Type B pancreatic cell (in vitro differentiated cells): ENCODE measurements at places on chromosomes 4 and X.

GRCh38 chr4:141560056-141560455, 76.3 kb upstream of the IL15 start:
- no peak for DNase-seq

- no peak for DNase-seq
Measured at GRCh38 chr4:36676139-36677050, 395.0 kb downstream of the DTHD1 start.

DNA sequence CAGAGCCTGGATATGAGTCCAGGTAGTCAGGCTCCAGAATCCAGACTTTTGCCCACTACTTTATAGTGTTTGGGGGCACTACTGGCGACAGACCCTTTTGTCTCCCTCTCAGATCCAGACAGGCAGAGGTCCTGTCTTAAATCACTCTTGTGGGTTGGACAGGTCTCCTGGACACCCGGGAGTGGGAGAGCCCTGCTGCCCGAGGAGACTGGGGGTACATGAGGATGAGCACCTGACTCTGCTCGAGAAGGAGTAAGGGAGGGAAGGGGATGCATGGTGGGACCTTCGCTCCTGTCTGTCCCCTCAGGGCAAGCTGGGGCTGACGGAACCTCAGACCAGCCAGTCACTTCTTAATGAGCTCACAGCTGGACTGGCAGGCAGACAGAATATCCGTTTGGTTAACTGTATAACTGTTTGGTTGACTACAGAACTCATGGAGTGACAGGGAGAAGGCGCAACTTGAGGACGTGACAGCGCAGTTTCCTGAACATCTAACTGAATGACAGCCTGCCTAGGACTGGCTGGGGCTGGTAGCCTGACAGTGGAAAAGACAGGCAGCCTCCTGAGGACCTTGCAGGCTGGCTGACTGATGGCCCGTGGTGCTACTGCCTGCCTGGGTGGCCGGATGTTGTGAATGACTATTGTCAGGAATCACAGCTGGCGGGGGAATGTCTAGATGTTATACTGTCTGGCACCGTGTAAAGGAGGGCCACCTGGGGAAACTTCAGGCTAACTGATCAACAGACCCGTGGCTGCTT, 1.6 kb upstream of the SUV39H1 start:
- DNase-seq, result no peak

- no peak for DNase-seq
Measured at GRCh38 chrX:116272861-116273260, 102.3 kb downstream of the AGTR2 start.

- DNase-seq, result no peak
Measured at GRCh38 chr4:36553453-36553852, 272.0 kb downstream of the DTHD1 start.

DNA sequence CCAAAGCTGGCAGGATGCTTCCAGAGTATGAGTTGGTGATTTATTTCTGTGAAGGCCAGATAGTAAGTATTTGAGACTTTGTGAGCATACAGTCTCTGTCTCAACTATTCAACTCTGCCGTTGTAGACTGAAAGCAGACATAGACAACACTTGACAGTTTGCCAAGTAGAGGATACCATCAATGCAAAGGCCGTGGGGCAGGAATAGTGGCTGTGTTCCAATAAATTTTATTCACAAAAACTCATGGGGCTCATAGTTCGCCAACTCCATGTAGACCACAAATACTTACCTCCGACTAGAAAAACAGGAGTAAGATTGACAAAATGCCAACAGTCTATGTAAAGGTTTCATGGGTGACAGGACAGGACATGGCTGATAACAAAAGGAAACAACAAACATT, 3.7 kb upstream of the PIR start:
- no peak for DNase-seq

GRCh38 chrX:71607488-71607887, 10.8 kb downstream of the CXCR3 start:
- no peak for DNase-seq
